NCI-H510A (cell line): ENCODE measurements at places on chromosomes 2 and 18.

DNA sequence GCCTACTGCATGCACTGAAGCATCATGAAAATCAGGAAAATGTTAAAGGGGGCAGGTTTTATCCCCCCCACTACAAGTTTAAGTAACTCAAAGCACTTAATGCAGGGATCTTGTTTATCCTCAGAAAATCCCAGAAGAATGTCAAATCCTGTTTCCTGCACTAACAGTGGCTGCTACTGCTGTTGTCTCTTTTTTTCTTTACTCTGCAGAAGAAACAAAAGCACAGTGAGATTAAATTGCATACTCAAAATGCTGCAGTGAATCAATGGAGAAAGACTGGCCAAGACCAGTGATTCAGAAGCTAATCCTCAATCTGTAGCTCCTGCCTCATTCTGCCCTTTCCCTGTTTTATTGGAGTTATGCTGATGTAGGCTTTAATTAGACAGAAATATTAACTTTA, 332.3 kb upstream of the FIGN start:
- DNase-seq = no peak

- DNase-seq = no peak
These were observed 202.7 kb downstream of the BCL11A start for GRCh38 chr2:60350791-60351190.

DNA sequence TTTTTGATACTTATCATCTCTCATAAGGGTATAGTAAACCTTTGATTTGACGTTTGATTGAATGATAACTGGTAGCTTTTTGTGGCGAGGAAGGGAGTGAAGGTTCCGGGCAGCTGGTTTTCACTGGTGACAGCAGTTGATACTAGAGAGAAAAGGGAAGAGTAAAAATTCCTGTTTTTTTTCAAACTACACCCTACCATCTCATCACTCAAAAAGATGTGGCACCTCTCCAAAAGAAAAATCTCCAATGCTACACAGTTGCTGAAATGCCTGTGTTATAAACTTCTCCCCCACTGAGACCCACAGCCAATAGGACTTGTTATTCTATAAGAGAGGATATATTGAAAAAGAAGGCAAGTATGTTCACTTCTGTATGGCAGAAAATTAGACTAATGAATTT, 154.0 kb downstream of the MAIP1 start:
- no peak for DNase-seq

- no peak for DNase-seq
These were observed 198.2 kb downstream of the ADCYAP1 start for GRCh38 chr18:1102848-1103247.

DNA sequence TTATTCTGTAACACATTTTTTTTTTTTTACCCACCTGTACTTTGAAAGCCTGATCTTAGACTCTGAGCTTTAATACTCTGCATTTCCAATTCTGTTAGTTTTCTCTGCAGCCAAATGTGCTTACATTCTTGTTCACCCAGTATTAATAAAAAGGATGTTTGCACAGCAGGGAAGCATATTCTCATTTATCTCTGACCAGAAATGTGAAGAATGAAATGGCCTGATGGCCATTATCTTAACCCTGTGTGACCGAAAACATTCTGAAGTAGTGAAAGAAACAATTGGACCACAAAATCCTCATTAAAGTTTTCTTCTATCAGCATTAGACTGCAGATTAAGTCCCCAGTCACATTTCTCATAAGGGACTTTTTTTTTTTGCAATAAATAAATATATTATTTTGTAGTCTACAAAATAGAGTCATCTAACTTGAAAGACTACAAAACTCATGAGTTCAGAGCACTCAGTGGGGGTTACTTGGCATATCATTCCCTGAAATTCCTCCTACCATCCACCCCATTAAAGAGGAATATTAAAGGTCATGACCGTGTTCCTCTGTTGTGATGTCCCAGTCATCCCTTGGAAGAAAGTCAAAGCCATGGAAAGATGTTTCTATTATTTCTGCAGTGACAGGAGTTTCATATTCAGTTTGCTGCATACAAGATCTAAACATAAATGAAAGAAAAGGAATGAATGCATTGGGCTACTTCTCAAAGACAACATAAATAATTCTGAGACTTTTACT, 364.4 kb downstream of the RND3 start:
- DNase-seq = no peak

- no peak for DNase-seq
These were observed 102.5 kb downstream of the FMNL2 start for GRCh38 chr2:152437276-152438108.
